ENCODE measurements at places on chromosomes 7 and 10.

GRCh38 chr10:104103956-104104355, 18.0 kb upstream of the SFR1 start:
- no peak for DNase-seq

DNA sequence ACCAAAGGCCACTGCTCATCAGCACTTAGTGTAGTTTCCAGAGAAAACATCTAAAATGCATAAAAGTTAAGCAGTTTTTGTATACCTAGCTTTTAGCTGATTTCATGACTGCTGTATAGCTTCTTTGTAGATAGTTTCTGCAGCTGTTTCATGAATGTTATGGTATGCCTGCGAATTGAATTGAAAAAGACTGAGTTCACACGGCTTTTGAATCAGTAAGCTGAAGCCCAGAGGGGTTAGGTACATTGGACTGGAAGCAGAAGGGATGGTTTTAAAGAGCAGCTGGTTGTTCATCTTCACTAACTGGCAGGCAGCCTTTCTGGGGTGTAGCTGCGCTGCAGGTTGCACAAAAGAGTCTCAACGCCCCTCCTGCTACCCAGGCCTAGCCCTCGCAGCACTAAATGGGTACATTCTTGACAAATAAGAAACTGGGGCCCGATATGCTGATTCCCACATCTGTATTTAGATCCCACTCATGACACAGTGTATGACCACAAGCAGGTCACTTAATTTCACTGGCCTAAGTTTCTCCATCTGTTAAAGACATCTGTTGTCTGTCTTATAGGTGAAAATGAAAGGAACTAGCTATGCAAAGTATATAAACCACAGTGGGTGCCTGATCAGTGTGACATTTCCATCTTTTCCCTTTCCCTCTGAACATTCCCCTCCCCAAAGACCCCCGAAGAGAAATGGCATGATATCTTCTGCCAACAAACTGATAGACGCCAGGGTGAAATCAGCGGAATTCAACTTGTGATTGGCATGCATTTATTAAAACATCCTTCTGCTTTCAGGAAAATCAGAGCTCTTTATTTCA, 85.9 kb upstream of the AGBL3 start:
- DNase-seq: no peak

DNA sequence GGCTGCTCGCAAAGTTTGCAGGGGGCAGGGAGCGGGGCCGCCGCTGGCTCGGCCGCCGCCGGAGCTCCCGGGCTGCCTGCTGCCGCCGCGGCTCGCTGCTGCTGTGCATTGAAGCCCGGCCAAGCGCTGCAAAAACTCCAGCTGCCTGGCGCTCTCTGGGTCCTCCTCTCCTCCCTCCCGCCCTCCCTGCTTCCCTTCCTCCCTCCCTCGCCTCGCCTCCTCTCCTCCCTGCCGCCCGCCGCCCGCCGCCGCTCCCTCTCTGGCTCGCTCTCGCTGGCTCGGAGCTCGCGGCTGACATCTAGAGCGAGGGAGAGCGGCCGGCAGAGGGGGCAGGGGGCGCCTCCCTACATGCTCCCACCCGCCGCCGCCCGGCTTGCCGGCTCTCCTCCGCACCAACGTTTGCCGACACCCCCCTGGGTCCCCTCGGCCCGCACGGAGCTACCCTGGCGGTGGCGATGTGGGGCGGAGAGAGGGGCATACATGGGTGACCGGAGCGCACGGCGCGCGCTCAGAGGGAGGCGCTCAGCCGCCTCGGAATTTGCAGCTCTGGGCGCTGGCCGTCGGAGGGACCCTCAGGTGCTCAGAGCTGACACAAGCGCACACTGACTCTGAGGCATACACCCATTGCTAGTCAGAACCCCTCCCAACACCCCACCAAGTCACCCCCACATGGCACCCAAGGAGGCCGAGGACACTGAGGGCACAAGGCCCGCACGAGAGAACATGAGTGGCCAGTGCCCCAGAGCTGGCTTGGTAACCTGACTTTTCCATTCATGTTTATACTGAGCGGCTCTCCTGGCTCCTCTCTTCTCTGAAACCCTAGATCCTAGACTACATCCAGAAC, 1.2 kb upstream of the PLXNA4 start:
- DNase-seq: no peak

GRCh38 chr7:154775681-154776080, 227.2 kb downstream of the PAXIP1 start:
- DNase-seq: no peak

DNA sequence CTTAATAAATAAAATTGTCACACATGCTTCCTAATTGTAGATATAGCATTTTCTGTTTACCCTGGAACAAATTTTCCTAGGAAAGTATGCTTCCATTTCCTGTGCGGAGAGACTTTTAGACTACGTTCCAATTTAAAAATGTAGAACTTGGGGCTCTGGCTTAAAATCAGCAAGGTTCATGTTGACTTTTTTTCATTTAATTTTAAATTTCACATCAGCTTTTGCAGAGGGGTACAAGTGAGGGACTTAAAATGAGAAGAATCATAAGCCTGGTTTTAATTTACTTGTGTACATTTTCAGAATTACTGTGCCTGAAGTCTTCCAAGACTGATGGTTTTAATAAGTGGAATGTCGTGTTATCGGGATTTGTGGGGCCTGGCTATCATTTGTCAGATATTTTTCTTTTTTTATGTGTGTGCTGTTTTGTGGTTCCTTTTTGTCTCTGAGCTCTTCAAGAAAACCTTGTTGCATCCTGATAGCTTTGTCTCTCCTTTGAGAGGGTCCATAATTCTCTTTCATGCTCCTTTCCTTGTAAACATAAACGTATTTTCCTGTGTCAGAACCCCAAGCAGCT, 8.8 kb upstream of the ATRNL1 start:
- DNase-seq: no peak

DNA sequence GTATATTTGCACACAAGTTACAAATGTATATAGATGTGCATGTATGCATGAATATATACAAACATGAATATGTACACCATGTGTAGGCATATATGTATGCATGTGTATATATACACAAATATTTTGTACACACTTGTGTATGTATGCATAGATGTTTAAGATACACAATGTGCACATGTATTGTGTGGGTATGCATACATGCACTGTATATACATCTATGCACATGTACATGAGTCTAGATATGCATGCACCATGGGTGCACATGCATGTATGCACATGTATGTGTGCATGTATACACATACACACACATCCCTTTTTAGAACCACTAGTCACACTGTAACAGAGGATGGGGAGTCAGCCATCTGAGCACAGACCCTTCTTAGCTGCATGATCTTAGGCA, 249.4 kb downstream of the COBL start:
- DNase-seq: no peak

- DNase-seq: peak; percentile 50
Measured at GRCh38 chr7:155380221-155380861, 77.6 kb upstream of the EN2 start.

- no peak for DNase-seq
Measured at GRCh38 chr7:46153951-46154787, 233.1 kb upstream of the IGFBP3 start.

DNA sequence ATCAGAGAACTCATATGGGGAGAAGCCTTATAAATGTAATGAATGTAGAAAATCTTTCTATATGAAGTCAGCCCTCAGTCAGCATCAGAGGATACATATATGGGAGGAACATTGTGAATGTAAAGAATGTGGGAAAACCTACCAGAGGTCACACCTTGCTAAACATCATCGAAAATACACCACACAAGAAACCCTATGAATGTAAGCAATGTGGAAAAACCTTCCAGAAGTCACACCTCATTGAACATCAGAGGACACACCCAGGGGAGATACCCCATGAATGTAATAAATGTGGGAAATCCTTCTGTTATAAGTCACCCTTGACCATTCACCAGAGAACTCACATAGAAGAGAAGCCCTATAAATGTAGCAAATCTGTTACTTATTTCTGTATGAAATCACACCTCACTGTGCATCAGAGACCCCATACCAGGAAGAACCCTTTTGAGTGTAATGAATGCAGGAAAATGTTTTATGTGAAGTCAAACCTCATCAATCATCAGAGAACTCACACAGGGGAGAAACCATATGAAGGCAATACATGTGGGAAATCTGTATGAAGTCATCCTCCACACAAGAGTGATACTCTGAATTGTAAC, 30.8 kb downstream of the ZNF12 start:
- DNase-seq: no peak

DNA sequence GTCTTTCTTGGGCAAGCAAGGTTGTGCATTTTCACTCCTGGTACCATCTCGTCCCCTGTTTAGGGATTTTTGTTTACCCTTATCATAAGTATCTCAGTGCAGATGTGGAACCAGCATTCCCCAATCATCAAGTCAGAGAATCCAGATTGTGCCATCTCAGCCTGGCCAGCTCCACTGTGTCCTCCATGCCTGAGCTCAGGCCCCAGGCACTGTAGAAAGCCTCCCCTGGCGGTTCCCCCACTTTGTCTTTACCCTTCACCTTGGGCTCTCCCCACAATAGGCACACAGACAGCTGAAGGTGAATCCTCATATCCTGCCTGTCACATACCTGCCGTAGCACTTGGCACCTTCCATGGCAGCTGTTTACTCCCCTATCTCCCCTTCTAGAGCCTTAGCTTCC, 264.7 kb upstream of the NFE2L3 start:
- no peak for DNase-seq

DNA sequence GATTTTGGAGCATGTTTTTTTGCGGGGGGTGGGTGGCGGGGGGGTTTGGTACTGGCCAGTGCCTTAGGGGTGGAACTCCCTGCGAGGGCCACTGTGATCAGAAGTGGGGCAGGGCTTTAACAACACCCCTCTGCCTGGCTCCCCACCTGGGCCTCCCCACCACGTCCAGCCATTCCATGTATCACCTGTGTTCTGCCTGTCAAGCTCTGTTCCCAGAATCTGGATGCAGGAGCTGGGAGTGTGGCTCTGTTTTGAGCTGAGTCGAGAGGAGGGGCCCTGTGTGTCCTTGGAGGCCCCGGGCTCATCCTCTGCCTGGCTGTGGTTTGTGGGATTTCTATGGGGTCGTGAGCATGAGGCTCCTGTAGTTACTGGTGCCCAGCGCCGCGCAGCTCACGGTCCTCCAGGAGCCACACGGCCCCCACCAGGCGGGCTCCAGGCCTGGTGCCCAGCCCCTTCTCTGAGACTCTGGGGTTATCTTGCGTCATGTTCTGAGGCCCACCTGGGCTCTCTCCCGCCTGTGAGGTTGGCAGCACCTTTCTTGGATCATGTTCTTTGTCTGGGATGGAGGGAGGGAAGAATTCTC, 29.6 kb downstream of the PFKFB3 start:
- no peak for DNase-seq

- DNase-seq: no peak
Measured at GRCh38 chr10:131694781-131695495, 205.9 kb upstream of the PPP2R2D start.

DNA sequence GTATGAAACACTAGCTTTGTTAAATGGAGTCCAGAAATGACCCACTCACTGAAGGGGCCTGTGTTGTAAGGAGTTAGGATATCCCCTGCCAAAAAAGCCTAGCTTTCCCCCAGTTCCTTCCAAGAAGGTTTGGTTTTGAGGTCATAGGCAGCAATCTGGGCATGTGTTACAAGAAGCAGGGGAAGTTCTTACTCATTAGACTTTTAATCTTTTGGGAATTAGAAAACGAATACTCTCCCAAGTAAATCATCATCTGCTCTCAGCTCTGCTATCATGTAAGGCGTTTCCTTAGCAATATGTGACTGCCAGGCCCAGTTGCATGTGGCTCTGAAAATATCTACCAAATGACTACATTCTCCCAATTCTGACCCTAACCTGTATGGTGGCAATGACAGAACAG, 3.7 kb downstream of the NOD1 start:
- DNase-seq: no peak

DNA sequence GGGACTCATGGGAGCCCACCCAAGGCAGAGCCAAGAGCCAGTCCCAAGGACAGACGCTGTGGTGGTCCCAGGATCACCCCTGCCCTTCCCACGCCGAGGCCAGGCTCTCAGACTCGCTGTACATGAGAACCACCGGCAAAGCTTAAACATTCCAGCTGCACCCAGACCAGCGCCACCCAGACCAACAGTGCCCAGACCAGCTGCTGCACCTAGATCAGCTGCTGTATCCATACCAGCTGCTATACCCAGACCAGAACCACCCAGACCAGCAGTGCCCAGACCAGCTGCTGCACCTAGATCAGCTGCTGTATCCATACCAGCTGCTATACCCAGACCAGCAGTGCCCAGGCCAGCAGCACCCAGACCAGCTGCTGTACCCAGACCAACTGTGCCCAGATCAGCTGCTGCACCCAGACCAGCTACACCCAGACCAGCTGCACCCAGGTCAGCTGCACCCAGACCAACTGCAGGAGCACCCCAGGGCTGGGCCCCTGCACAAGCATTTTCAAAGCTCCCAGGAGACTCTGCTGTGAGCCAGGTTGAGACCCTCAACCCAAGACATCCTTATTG, 47.9 kb upstream of the CNPY1 start:
- no peak for DNase-seq

GRCh38 chr7:108598153-108598552, 28.5 kb downstream of the DNAJB9 start:
- DNase-seq: no peak

DNA sequence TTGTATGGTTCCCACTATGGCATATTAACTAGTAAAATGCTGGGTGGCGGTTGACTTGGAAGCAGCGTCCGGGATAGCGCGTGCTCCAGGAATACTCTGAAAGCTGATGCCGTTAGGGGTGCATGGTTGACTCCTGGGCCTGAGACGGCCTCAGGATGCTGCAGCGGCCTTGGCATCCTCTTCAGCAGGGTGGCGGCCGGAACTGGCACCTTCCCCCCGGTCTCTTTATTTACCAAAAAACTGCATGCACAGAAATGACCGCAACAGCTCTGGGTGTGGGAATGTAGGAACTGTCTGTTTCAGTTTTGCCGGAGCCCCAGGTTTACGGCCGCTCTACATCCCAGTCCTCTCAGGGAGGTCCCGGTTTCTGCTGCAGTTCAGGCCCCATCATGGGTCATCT, 28.8 kb downstream of the PFKP start:
- DNase-seq: no peak

DNA sequence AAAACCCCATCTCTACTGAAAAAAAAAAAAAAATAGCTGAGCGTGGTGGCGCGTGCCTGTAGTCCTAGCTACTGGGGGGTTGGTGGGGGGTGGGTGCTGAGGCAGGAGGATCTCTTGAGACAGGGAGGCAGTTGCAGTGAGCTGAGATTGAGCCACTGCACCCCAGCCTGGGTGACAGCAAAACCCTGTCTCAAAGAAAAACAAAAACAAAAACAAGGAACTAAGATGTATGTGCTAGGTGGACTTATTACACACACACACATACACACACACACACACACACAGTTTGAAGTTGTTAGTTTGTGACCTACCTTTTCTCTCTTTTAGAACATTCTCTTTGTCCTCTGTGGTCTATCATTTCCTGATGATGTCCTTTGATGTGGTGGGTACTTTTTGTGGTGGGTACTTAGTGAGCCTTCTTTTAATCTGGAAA, 53.5 kb downstream of the EXOC6 start:
- peak; percentile 83 for DNase-seq

- DNase-seq: no peak
Measured at GRCh38 chr10:62482581-62482980, 108.4 kb downstream of the ZNF365 start.

- peak; percentile 71 for DNase-seq
Measured at GRCh38 chr10:17430647-17431355, 23.6 kb downstream of the ST8SIA6 start.
